ENCODE measurements at places on chromosomes 2 and 18.

DNA sequence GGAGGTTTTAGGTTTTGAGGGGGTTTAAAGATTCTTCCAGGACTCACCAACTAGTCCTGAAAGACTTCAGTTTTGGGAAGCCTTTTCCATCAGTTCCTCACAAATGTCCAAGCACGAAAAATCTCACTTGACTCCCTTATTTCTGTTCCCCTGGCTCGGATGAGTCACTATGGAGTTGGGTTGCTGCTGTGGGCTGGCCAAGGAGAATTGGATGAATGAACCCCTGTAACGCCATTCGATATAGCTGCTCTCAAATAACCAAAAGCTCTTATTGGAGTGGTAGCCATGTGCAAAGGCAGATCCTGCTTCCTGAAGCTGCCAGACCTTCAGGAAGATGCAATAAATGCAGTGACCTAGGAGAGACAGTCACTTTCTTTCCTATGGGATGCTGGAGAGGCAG lies 417.0 kb downstream of the ZNF521 start:
- no peak for DNase-seq

DNA sequence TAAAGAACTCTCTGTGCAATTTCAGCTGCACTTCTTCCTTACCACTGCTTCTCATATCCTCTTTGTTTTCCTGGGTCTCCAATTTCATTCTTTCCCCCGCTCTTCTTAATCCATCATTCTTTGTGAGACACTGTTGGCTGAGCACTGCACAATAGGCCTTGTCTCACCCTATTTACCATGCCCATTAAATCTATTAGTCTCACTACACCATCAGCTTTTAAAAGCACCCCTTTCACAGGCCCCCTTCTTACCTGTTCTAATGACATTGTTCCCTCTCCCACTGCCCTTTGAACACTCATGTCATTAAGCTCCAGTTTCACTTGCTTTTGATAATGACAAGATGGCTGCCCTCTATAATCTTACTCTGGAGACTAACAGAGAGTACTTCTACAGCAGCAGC lies 404.1 kb upstream of the ACVR2A start:
- DNase-seq = no peak

- DNase-seq = no peak
Observed at GRCh38 chr18:79568543-79569205, 110.9 kb upstream of the CTDP1 start.

- DNase-seq = peak; percentile 47
Observed at GRCh38 chr2:62305421-62306176, 109.7 kb downstream of the B3GNT2 start.

- DNase-seq = no peak
Observed at GRCh38 chr18:48896875-48897511, 53.8 kb downstream of the SMAD7 start.

- DNase-seq = no peak
Observed at GRCh38 chr2:26986576-26986975, 16.1 kb downstream of the MAPRE3 start.

DNA sequence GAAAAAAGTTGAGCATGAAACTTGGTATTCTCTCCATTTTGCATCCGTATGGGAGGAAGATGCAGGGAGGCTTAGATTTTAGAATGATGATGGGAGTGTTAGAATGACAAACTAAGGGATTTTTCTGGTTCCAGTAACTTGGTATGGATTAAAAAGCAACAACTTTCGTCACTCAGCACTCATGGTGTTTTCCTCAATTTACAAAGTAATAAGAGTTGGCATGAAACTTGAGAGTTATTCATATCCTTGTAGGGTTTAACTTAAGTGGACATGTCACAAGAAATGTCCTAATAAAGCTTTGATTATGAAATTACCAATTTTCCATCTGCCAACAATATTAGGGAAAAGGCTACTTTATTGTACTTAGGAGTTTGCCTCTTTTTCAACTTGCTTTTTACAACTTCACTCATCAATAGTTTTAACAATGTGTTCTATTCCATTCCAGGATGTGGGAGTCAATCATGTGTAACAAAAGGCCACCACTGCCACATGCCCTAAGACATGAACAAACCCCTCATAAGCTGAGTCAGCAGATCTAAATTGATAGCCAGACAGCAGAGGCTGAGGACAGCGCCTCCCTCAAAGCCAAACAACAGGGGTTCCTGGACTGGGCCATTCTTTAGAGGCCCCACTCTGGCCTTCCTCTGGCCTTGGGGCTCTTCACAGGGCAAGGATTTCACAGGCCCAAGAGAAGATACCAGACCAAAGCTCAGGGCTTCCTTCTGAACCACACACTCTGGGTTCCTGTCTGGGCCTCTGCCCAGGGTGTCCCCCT lies 265.8 kb downstream of the TNS1 start:
- DNase-seq = no peak

DNA sequence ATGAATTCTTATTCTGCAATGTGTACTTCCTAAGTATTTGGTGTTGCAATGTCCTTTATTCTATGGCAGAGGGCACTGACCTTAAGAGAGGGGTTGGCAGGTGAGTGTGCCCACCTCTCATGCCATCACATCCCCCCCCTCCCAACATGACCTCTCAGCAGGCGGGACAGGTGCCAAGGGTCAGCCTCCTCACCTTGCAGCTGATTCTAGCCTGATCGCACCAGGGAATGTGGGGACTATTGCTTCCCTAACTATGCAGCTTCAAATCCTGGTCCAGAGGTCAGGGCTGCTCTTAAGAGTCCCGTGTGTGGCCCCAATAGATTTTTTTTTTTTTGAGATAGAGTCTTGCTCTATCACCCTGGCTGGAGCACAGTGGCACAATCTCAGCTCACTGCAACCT lies 9.5 kb downstream of the HJURP start:
- DNase-seq = no peak

DNA sequence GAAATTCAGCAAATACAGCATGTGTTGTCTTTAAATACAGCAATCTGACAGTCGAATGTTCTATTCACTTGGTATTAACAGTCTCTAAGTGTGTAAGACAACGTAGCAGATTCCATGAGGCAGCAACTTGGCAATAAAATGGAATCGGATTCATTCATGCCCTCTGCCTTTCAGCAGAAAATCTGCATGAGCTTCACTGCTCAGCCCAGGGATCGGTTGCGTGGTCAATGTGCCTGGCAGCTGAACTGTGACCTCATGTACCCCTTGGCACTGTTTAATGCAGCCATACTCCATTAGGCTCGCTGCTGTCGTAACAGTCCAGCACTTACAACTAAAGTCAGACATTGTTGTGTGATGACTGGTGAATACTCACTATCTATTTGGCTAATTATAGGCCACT lies 17.7 kb upstream of the RGPD4 start:
- DNase-seq = no peak

- DNase-seq = no peak
Observed at GRCh38 chr2:62672601-62673000, 32.9 kb upstream of the EHBP1 start.

- DNase-seq = no peak
Observed at GRCh38 chr2:131151398-131151797, 46.3 kb downstream of the PLEKHB2 start.

DNA sequence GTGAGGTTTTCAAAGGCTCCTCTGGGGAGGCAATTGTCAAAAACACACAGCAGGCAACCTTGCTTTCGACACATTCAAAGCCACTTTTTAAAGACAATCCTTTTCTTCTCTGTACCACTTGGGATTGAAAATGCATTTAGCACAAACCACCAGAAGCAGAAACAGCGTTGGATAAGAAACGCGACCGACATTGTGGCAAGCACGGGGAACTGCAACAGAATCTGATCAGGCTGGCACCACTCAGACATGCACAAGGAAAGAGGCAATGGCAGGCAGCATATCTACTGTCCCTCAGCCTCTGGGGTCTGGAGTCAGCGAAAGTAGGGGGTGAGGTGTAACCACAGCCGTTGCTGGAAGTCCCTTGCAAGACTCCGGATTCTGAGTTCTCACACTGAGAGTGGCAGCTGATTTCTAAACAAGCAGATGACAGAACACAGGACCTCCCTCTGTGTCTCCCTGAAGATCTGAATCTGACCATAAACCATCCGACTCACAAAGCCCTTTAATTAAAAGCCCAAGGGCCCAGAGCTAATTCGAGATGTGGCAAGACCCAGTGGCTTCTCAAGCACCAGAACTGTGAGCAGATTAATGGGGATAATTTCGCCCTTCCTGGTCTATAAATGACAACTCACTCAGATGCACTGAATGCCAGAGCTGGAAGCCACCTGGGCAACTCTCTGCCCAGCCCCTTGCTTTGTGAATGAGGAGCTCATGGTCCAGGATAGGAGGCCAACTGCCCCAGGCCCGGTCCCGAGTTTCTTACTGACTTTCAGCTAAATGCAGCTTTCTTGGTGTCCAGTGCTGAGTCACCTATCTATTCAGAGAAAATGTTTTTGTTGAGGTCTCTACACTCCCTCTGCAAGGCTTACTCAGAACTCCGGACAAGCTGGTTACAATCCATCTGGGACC lies 29.6 kb downstream of the CYRIA start:
- no peak for DNase-seq

DNA sequence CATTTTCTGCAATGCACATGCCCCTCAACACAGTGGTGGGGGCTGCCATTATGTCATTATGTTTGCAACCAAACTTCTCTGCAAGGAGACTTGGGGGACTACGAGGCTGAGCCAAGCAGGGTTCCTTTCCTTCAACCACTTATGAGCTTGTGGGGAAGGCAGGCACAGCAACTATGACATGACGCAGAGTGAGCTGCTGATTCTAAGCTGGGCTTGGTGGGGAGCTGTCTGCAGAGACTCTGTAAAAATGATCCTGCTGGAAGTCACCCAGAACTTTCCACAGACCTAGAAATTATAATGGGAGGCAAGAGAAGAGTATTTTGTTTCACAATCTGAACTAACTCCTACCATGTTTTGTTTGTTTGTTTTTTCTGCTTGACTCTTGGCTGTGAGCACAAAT lies 55.6 kb downstream of the INPP5D start:
- no peak for DNase-seq

Data from pulmonary artery endothelial cell (primary cell).